CD4-positive, alpha-beta memory T cell (primary cell): ENCODE measurements at places on chromosomes 6 and 20. TPM values are rescaled to one million over a fixed set of nuclear protein-coding genes. Genes with fewer than 3 reads are reported as not detected.

GRCh38 chr6:23505026-23505425 lies 621.0 kb upstream of the NRSN1 start:
- no peak for DNase-seq

DNA sequence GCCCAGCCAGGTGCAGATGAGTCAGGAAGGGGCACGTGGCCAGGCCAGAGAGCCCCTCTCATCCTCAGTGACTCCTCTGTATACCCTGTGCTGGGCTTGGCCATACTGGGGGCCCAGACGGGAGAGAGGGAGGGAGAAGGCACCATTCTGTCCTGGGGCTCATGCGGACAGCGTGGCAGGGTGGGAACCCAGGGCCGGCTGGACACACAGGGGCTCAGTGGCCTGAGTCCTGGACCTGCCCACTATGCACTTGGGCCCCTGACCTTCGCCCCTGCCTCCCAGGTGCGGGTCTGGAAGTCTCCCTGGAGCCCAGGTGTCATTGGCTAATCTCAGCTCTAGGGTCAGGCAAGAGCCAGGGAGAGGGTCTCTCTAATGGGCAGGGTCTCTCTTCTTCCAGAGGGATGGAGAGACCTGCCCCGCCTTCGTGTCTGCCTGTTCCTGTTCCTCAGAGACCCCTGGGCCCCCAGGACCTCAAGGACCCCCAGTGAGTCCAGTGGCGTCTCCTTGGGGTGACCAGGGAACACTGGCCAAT lies 27.7 kb downstream of the COL20A1 start:
- no peak for DNase-seq

DNA sequence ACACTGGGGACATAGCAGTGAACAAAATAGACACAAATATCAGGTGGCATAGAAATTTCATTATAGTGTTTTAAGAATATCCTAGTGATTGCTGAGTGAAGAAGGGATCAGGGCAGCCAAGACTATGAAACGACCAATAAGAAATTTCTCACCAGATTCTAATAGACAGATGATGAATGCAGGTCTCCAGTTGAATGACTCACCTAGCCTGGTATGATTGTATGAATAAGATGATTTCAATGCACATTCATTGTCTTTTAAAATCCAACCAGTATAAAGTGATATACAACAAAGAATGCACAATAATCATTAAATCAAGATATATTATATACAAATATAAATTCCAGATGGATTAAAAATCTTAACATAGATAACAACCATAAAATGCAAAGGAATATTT lies 124.5 kb upstream of the TENT5A start:
- DNase-seq: no peak

- no peak for DNase-seq
These were observed 917.8 kb upstream of the ADGRB3 start for GRCh38 chr6:67717281-67717680.

DNA sequence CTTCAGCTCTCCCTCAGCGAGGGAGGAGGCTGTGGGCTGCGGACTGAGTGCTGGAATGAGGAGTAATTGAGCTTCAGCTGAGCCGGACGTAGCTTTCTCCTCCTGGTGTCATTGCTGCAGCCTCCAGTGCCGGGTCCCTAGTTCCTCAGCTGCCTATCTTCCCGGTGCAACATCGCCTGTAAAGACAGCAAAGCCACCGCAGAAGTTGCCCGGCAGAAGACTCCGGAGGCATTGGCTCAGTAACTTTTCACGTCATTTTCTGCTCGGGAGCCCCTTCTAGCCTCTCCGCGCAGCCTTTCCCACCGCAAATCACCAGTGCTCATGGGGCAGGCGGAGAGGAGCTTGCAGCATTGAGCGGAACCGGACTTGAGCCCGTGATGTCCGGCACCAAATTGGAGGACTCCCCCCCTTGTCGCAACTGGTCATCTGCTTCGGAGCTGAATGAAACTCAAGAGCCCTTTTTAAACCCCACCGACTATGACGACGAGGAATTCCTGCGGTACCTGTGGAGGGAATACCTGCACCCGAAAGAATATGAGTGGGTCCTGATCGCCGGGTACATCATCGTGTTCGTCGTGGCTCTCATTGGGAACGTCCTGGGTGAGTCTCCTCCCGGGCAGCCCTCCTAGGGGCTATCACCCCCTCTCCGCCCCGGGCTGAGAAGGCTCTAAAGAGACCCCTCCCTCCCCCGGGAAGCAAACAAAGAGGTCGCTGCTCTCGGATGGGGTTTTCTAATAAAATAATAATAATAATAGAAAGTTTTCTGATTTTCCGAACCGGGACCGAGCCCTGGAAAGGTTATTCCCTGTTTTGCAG lies at the start of gene HCRTR2:
Gene HCRTR2 (plus strand): TSS at position 305 of the 816 bp plus-strand sequence. CDS start 73 bp downstream, at position 378.
- no peak for DNase-seq

GRCh38 chr6:89414215-89414614 lies 2.1 kb upstream of the RRAGD start:
- no peak for DNase-seq

- DNase-seq: no peak
These were observed 616.2 kb downstream of the EPM2A start for GRCh38 chr6:145119081-145119480.

- no peak for DNase-seq
These were observed 86.0 kb upstream of the TPD52L1 start for GRCh38 chr6:125067552-125067951.

- DNase-seq: no peak
These were observed 45.0 kb downstream of the TFAP2A start for GRCh38 chr6:10369896-10370295.

Gene SMAP1
- 29.7 TPM for total RNA-seq

Gene CFAP206
- total RNA-seq: not detected
